Fibroblast of mammary gland (primary cell): ENCODE measurements at places on chromosomes 16 and 17.
A peak's percentile ranks its signal among the peaks of the same experiment; 100 is the strongest.

- no peak for DNase-seq
Measured at GRCh38 chr16:66950437-66950836, 10.6 kb upstream of the CES3 start.

DNA sequence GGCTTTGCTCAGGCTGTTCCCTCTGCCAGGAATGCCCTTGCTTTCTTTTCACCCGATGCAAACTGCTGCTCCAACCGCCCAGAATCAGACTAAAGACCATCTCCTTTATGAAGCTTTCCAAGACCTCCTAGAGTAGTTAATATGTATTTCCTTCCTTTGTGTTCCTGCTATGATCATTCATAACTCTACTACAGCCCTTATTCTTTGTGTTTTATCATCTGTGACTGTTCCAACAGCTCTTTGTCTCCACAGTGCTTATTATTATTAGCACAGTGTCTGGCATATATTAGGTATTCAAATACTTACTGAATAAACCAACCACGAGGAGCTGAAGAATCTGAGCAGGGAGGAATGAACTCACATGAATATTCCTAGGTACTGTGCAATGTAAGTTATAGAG lies 7.6 kb downstream of the PSME3IP1 start:
- DNase-seq: no peak

GRCh38 chr17:7480089-7480384 lies 606 bp upstream of the ZBTB4 start:
- DNase-seq: peak; percentile 11

DNA sequence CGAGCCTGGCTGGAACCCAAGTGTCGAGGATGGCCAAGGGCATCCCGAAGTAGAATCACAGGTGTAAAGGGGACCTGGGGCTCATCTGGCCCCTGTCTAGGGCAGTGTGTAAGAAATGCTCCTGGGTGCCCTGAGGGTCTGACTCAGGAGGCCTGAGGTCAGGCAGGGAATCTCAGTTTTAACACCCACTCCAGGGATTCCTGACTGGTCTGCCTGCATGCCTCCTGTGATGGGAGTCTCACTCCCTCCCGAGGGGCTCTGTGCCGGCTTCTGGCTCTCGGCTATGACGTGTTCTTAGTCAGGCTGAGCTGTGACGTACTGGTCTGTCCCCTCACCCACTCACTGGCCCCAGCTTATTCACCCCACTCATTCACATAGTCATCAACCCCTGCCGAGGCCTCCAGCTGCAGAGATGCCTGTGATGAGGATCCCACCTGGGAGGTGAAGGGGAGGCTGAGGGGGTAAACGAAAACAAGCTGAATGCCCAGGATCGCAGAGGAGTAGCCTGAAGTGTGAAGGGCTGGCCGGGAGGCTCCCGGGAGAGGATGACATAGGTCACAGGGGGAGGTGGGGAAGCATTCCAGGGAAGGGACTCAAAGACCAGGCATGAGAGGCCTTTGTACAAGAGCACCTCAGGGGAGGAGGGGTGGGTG lies 23.8 kb downstream of the FAM83G start:
- DNase-seq: peak; percentile 83

DNA sequence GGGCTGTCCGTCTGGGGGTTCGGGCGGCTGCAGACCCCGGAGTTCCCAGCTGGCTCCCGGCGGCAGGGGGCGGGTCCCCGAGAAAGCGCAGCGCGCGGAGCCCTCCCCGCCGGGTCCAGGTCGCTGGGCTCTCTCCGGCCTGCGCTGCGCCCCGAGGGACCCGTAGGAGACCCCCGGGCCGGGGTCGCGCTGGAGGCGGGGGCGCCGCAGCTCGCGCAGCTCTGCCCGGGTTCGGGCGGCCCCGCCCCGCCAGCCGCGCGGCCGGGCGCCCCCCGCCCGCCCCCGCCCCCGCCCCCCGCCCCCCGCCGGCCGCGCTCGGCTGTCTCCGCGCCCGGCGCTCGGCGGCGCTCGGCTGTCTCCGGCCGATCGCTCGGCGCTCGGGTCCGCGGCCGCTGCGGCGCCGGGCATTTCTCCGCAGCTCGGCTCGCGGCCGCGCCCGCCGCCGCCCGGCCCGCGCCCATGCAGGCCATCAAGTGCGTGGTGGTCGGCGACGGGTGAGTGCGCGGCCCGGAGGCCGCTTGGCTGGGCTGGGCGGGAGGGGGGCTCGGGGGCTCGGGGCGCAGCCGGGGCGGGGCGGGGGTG lies at the start of gene RAC3:
Gene RAC3, plus strand, starts transcription at position 376 of the 582 bp plus-strand sequence. Its CDS starts 84 bp downstream, at position 460.
- no peak for DNase-seq

DNA sequence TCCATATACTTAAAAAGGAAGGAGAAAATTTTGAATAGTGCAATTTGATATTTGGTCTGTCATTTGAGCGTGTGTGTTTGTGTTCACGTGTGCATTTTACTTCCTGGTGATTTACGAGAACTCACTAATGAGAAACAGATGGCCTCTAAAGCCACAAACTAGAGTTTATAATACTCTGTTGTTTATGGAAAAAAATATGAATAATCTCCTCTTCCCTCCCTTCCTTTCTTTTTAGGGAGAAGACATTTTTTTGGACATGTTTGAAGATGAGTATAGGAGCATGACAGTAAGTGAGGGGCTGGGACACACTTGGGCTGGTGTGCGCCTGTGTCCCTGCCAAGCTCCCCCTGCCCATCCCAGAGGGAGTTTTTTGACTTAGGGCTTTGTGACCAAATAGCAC lies 102.7 kb downstream of the CLEC16A start:
- DNase-seq: peak; percentile 89

DNA sequence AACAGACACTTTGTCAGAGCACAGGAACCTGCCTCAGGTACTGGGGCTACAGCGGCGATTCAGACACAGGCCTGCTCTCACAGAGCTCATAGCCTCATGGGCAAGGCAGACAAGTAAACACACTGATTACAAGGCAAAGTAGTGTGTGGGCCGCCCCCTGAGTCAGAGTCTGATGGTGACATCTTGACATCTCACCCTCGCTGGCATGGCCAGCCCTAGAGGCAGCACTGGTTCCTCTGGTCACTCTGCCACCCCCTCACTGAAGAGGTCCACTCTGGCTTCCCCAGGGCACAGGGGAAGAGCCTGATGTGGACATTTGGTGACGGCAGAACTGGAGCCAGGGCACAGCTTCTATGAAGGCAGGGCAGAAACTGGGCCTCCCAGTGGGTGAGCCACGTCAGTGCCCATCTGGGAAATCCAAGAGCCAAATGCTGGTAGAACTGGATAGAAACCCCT lies 32.9 kb upstream of the TOB1 start:
- DNase-seq: no peak

GRCh38 chr17:66146394-66146793 lies 45.5 kb downstream of the CEP112 start:
- no peak for DNase-seq

DNA sequence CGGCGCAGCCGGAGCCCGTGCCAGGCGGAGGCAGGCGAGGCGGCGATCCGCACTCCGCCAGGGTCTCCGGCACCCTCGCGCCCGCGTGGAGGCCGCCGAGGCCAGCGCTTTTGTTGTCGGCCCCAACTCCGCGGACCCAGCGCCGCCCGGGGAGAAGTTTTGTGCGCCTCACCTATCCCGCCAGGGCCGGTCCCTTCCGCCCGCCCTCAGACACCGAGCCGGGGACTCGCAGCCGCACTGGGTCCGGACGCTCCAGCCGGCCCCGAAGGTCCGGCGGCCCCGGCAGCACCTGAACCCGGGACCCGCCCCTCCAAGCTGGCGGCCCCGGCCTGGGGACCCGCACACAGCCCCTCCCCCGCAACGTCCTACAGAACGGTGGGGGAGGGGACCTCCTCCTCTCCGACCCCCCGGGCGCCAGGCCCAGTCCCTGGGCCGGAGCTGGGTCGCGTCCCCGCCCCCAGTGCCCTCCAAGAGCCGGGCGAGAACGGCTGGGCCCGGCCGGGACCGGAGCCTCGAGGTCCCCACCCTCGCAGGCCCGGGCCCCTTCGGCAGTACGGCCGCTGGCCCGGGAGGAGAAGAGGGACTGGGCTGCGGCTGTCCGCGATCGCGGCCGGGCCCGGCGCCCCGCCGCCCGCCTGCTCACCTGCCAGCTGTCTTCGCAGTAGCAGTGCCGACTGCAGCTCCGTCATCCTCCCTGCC lies 698 bp downstream of the UBE2G1 start:
- no peak for DNase-seq

GRCh38 chr16:4381072-4381934 lies 9.7 kb downstream of the VASN start:
- no peak for DNase-seq

DNA sequence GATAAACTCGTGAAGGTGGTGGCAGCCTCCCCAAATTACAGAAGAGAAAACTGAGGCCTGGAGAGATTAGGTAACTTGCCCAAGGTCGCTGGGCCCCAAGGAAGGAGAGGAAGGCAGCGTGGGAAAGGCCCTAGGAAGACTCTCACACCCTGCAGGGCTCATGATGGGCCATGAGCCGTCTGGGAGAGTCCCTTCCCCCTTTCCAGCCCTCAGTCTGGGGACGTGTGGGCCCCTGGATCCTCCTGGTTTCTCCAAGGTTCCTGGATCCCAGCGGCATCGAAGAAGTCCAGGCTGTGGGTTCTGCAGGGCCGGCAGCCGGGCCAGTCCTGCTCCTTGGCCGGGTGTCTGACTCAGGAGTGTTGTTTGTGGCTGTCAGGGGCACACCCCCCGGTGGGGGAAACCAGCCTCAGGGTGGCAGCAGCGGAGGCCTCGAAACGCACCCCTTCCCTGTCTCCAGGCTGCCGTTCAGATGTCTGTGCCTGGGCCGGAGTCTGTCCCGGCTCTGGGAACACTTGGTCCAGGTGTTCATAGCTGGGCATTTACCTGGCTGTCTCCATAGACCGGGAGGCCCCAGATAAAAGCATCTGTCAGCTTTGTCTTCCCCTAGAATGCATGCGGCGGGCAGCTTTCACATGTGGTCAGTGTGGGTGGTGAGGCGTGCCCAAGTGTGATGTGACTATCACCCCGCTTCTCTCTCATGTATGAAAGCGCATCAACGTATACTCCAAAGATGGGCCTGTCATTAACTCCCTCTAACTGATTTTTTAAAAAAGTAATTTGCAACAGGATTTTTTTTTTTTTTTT lies 3.7 kb upstream of the RAP1GAP2 start:
- no peak for DNase-seq

DNA sequence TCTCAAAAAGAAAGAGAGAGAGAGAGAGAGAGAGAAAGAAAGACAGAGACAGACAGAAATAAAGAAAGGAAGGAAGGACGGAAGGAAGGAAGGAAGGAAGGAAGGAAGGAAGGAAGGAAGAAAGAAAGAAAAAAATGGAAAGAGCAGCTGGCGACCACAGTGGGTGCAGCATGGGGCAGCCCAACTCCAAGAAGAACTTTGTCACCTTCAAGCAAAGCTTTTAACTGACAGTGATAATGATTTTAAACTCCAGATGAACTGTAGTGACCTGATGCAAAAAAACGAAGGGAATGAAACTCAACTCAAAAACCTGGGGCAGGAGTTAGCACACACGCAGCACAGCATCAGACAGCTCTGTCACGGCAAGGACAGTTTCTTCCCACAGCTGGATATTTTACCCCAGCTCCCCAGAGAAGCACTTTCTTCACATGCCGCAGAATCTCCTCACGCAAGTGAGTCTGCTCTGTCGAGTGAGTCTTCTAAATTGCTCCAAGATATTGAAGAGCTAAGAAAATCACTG lies 5.0 kb upstream of the ARHGAP17 start:
- DNase-seq: no peak

- peak; percentile 84 for DNase-seq
Measured at GRCh38 chr17:76268015-76268749, 3.0 kb downstream of the UBALD2 start.

GRCh38 chr16:57054338-57054737 lies 38.0 kb upstream of the CPNE2 start:
- DNase-seq: no peak

GRCh38 chr17:27873211-27873610 lies 20.0 kb downstream of the LYRM9 start:
- no peak for DNase-seq

DNA sequence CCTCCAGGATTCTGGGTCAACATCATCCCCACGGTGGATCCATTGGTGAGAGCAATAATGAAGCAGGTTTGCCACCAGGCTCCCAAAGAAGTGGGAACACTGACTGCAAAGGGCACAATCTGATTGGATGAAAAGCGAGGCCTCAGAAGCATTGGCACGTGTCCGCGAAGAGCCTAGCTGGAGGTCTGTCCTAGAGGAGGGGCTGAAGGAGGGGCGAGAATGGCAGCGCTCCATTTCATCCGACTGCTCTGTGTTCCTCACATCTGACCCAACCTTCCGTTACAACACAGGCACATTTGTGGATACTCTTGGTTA lies 79.9 kb downstream of the MRC2 start:
- no peak for DNase-seq

GRCh38 chr17:34892461-34893249 lies 68.6 kb downstream of the CCT6B start:
- no peak for DNase-seq

DNA sequence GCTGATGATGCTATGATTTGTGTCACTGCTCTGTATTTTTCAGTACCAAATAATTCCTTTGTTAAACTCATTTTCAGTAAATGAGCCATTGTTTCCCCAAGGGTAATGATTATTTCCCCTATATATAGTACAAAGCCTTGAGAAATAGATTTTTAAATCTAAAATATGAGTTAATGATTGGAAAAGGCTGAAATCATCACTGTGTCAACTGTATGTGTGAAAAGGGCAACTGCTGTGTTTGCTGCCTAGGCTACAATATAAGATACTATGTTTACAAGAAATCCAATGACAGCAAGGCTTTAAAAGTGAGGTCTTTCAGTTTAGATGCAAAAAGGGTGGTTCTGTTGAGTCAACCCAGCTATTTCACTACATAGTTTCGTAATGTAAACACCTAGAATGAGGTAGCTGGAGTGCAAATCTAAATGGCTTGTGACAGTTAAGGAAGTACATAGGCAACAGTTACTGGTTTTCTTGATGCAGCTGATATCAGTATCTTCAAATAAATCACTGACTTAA lies 15.3 kb downstream of the NLK start:
- DNase-seq: peak; percentile 54

DNA sequence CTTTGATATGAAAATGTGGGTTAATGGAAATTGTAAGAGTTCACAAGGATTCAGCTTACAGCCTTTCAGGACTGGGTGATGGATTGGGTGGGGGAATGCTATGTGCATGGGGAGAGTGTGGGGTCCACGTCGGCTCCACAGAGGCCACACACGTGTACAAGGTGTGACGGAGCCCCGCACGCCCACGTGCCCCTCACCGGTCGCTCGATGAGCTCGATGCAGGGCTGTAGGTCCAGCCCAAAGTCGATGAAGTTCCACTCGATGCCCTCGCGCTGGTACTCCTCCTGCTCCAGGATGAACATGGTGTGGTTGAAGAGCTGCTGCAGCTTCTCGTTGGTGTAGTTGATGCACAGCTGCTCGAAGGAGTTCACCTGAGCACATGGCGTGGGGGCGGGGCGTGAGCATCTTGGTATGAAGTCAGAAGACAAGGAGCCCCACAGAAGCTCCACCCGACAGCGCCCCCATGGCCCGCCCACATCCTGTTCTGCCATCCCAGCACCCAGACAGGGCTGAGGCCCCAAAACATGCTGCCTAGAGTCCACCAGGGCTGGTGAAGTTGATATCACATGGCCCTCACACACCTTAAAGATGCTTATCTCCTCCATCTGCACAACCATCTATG lies 99.1 kb downstream of the MYH11 start:
- DNase-seq: no peak

- DNase-seq: peak; percentile 47
Measured at GRCh38 chr17:18070861-18071340, 16.8 kb upstream of the DRG2 start.
